ENCODE measurements at places on chromosomes 2 and 18.
A peak's percentile ranks its signal among the peaks of the same experiment; 100 is the strongest.

GRCh38 chr18:35289727-35290093 is 319 bp downstream of the ZSCAN30 start:
- no peak for DNase-seq

- DNase-seq = no peak
Observed at GRCh38 chr2:69043736-69044400, 30.9 kb downstream of the ANTXR1 start.

- DNase-seq = no peak
Observed at GRCh38 chr2:101991721-101992145, at the start of gene IL1R2. IL1R2 (plus strand) TSS chr2:101991960; CDS start chr2:102008576, 16,616 bp downstream.

DNA sequence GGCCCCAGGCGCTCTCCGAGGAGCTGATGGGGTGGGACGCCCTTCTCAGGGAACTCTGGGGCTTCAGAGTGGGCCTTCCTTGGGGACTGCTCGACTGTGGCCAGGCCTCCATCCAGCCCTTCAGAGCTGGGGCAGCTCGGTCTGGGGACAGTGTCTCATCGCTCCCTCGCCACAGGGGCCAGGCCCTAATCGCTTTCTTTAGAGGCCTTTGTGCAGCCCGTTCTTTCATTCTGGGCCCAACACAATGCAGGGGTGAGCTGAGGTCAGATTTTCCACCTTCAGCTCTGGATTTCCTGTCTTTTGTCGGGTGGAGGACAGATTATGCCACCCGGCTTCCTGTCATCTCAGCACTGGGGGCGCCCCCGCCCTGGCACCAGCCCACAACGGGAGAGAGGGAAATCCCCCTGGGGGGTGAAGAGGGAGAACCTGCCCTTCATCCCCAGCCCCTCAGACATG is 25.2 kb downstream of the MYCN start:
- DNase-seq = no peak

DNA sequence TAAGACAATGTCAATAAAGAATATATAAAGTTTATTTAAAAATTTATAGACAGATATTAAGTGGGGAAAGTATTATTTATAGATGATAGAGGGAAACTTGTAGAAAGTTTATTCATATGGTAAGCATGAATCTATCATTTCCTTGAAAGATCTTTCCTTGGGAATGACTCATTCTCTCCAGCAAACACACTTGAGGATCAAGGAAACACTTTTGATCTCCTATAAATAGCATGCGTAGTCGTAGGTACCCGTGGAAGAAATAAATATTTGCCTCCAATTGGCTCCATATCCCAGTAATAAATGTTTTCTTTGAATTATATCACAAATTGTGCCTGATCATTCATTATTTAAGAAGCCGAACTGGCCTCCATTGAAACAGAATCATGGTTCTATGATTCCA is 483.4 kb downstream of the RNF144A start:
- no peak for DNase-seq

DNA sequence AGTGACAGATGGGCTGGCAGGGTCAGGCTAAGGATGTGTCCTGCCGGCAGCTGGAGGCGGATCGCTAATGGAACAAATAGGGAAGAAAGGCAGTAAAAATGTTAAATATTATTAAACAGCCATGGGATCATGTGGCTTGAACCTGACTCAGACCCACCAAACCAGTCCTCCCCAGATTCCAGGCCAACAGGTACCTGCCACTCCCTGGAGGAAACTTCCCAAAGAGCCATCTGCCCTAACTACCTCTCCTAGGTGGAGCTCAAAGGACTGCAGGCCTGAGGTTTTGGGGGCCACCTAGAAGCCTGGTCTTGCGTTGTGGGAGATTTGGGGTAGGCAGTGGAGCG is 34.3 kb downstream of the CIB4 start:
- DNase-seq = no peak

- peak; percentile 57 for DNase-seq
Observed at GRCh38 chr2:144801766-144802165, 281.8 kb upstream of the ZEB2 start.

GRCh38 chr2:118521272-118521671 is 326.2 kb downstream of the EN1 start:
- no peak for DNase-seq

DNA sequence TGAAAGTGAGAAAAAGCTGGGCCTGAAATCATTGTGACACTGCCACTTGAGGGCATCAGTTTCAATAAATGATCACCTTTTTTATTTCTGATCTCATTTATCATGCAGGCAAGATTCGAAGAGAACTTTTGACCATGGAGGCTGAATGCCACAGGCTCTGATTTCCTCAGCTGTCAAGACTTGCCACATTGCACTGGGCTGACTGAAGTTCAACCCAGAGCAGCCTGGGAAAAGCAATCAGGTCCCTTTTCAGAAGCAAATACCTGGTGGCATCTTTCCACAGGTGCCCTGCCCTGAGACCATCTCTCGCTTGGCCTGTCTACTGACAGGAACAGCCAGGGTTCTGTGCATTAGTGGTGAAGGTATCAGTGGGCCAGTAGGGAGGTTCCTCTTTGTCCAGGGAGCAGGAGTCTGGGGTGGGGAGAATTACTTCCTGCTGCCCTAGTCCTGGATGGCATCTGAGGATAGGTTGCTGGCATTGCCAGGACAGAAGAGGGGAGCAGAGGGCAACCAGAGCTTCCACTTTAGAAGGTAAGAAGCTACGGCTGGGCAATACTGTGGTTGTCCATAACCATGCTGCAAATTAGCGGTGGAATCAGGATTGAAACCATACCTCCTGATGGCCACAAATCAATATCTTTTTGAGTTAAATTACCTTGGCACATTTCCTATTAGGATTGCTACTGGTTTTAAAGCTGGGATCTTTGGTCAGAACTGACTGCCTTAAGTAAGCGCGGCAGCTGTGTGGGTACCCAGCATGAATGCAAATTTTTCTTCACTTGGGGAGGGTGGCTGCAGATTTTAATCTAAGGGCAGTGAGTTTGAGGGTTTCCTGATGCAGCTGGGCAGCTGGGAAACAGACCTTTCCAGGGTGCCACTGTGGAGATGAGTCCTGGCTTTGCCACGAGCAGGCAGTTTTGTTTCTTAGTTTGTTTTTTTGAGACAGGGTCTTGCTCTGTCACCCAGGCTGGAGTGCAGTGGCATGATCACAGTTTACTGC is 394.5 kb downstream of the ALK start:
- no peak for DNase-seq

DNA sequence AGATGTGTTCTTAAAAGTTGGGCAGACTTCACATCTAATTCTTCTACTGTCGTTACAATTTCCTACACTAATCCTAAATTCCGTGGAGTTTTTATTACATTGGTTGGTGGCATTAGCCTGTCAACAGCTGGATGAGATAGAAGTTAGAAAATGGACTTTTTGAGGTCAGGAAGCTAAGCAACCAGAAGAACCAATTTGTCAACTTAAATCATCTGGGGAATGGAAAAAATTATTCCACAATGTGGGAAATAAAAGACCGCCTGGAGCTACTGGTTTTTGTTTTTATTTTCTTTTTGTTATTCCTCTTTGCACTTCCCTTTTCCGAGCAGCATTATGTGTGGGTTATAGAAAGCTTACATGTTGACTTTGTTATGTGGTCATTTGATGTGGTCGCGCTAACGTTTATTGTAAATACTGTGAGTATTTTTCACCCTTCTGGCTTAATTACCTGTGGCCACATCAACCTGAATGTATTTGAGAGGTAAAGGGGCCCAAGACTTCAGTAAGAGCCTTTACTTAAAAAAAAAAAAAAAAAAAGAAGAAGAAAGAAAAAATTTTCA is 75.3 kb downstream of the PTPRM start:
- DNase-seq = no peak

GRCh38 chr2:7703048-7703447 is 785.8 kb downstream of the RNF144A start:
- DNase-seq = no peak

- DNase-seq = no peak
Observed at GRCh38 chr2:98849113-98849512, 86.9 kb downstream of the CRACDL start.

GRCh38 chr2:233449081-233449901 is 95.0 kb downstream of the DGKD start:
- DNase-seq = no peak

DNA sequence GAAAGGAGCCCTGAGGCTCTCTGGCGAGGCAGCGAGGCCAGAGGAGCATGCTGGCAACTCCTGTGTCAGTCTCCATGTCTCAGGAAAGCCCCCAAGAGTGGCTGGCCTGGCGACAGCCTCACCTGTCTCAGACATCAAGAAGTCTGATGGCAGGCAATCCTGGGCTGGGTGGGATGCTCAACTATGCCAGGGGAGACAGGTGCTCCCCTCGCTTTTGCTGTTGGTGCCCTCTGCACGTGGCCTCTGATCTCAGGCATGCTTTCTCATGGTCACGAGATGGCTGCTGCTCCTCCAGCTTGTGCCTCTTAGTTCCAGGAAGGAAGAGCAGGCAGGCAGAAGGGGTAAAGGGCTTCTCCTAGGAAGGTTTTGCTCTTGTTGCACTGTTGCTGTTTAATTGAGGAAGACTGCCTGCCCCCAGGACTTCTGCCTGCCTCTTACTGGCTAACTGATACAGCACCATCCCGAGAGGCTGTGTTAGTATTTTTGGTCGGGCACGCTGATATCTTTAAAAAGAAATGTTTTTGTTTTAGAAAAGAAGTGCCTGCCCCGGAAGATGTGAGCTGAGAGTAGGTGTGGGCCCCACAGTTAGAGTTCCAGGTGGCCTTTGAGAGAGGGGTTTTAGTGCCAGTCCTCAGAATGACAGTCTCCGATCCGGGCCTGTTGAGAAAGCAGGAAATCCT is 344.8 kb upstream of the HS6ST1 start:
- no peak for DNase-seq

- no peak for DNase-seq
Observed at GRCh38 chr2:39422700-39423099, 14.4 kb downstream of the MAP4K3 start.

GRCh38 chr2:188628989-188629752 is 337.5 kb downstream of the GULP1 start:
- DNase-seq = no peak

GRCh38 chr18:54294274-54294673 is 25.0 kb downstream of the POLI start:
- DNase-seq = no peak

DNA sequence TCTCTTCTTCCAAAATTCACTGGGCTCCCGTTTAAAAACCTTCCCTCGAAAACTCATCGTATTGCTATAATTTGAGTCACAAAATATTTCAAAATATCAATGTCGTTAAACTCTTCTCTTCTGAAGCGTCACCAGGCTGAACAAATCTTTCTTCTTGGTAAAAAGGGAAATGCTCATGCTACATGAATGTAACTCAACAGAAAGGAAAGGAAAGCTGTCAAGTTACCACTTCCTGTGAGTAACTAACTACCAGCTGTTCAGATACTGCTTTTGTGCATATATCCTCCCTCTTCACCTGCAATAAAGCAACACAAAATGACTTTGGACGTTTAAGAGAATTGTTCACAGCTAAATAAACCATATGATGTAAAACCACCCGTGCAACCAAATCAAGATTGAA is 95.4 kb downstream of the DOCK10 start:
- peak; percentile 70 for DNase-seq

- no peak for DNase-seq
Observed at GRCh38 chr2:169828141-169828811, 1.0 kb downstream of the UBR3 start.

- DNase-seq = no peak
Observed at GRCh38 chr2:203733684-203734083, 27.2 kb downstream of the CD28 start.

DNA sequence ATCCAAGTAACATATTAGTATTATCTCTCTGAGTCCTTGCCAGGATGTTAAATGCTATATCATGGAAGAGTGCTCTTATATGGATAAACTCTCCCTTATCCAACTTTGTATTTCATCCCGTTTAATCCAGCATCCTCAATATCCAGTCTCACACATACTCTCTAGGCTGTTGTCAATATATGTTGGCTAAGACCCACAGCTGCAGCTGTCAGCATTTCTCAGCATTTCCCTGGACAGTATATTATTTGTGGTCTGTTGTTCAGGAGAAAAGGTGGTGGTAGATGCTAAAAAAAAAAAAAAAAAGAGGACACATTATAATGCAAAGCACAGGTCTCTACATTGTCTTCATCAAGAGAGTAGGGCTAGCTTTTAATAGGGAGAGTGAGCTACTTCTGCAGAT is 1368.0 kb upstream of the ZEB2 start:
- DNase-seq = no peak

GRCh38 chr18:46657115-46657955 is at the start of gene LOXHD1:
LOXHD1 (minus strand) TSS chr18:46657220; CDS start chr18:46657033, 187 bp downstream.
- DNase-seq = no peak

DNA sequence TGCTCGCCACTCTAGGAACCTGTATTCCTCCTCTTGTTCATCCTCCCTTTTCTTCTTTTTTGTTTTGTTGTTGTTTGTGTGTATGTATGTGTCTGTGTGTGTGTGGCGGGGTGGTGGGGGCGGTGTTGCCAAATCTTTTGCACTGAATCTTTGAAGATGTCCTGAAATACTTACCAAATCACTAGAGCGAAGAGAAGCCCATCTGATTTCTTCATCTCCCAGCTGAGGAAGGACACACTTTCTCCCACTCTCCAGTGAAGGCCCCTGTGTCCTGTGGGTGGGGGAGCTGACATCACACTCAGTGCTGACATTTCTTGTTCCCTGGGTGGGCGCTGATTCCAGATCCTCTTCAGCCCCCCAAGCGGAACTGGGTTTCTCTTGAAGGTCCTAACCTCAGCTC is 74.5 kb downstream of the NEDD4L start:
- no peak for DNase-seq

DNA sequence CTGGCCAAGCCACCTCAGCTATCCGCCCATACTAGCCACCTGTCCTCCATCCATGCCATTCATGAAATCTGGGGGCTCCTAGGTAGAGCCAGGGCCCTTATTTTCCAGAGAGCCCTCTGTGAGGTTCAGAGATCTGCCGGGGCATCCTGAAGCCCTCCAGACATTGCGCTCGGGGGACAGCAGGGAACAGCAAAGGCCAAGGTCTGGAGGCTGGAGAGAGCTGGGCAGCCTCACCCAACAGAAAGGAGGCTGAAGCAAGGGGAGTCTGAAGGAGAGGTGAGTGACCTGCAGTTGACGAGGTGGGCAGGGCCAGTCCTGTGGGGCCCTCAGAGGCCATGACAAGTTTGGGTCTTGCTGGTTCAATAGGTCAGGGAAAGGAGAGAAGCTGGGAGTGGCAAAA is 8.6 kb upstream of the DES start:
- DNase-seq = no peak

DNA sequence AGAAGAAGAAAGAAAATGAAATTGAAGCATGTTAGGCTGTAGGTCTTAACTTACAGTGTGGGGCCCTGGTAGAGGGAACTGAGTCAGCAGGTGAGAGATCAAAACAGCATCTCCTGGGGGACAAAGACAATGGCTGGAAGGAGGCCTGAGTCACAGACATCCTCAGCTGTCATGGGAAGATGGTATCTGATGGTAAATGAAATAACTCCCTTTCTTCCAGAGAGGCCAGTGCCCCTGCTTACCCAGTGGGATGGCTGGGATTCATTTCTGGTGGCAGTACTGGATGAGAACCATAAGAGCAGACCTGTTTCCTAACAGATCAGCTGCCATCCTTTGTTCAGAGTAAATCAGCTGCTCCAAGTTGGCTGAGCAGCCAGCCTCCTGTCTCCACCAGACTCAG is 251.3 kb upstream of the EPAS1 start:
- no peak for DNase-seq

DNA sequence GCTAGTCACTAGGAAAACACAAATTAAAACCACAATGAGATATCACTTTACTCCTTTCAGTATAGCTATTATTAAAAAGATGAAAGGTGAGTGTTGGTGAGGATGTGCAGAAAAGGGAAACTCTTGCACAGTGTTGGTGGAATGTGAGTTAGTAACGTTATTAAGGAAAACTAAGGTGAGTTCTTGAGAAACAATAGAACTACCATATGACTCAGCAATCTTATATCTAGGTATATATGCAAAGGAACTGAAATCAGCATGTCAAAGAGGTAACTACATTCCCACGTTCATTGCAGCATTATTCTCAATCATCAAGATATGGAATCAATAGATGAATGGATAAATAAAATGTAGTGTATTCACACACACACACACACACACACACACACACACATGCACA is 117.3 kb upstream of the HNMT start:
- DNase-seq = no peak
